NCI-H1092 (cell line): ENCODE measurements at places on chromosomes 3 and 15.

DNA sequence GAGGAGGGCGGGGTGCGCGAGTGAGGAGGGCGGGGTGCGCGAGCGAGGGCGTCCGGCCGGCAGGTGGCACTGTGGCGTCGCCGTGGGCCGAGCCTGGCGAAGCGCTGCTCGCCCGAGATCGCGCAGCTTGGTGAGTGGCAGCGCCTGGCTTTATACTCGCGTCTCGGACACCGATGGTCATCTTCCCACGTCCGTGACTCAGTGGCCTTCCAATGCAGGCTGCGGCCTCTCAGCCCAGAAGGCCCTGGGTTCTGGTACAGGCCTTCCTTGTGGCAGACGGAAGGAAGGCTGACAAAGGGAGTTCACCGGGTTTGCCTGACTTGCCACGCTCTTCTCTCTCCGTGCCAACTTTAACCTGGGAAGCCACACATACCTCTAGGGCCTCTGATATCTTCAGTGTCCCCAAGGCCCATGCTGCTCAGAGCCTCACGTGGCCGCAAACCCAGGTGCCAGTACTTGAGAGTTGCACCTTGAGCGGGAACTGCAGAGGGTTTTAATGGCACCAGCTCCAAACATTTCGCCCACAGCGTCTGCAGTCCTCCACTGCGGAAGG, 195.3 kb upstream of the LYSMD4 start:
- peak; percentile 31 for DNase-seq

- DNase-seq, result no peak
Measured at GRCh38 chr3:79326642-79327041, 441.2 kb downstream of the ROBO1 start.

GRCh38 chr3:187025254-187025655, 94.9 kb downstream of the ST6GAL1 start:
- no peak for DNase-seq

DNA sequence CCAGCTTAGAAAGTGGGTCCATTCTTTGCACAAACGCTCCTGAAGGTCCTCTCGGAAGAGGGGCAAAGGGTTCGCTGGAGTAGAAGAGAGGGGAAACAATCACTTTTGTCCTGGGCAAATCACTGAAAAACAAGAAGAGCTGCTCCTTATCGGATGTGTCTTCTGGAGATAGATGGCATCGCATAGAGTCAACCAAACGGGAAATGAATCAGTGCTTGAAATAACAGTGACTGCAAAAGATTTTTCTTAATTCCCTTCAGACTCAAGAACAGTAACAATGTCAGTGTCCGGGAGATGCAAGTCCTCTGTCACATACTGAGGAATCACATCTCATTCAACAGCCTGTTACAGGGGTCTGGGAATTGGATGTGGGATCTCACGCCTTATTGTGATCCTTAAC, 78.8 kb upstream of the PCSK6 start:
- DNase-seq, result no peak

DNA sequence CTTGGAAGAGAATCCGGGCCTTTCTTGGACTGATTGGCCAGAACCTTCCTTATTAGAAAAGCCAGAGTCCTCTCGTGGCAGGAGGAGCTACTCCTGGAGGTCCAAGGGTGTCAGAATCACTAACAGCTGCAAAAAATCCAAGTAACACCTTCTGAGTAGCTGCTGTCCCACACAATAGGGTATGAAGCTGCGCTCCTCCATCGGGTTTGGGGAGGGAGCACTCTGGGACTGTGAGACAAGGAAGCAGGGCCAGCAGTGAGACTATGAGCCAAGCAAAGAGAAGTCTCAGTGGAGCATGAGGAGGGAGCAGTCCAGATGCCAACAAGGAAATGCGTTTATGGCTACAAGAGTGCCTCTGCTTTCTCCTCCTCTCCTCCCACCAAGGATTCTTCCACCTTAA, 21.7 kb downstream of the SEMA3G start:
- no peak for DNase-seq

- no peak for DNase-seq
Measured at GRCh38 chr3:136882571-136882970, 20.6 kb downstream of the NCK1 start.
